ENCODE measurements at places on chromosomes 16 and 17. TPM values are rescaled to one million over a fixed set of nuclear protein-coding genes. Genes with fewer than 3 reads are reported as not detected.

DNA sequence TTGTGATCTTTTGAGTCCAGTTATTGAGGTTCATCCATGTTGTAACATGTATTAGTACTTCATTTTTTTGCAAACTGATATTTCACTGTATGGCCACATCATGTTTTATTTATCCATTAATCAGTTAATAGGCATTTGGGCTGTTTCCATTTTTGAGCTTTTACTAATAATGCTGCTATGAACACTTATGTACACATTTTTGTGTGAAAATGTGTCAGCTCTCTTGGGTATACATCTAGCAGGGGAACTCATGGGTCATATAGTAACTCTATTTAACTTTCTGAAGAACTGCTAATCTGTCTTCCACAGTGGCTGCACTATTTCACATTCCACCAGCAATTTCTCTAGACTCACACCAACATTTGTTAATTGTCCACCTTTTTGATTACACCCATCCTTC is 82.0 kb downstream of the GLG1 start:
- DNase-seq: no peak

- peak; percentile 97 for DNase-seq
These were observed 13.2 kb downstream of the ATP5PD start for GRCh38 chr17:75033346-75034235.

DNA sequence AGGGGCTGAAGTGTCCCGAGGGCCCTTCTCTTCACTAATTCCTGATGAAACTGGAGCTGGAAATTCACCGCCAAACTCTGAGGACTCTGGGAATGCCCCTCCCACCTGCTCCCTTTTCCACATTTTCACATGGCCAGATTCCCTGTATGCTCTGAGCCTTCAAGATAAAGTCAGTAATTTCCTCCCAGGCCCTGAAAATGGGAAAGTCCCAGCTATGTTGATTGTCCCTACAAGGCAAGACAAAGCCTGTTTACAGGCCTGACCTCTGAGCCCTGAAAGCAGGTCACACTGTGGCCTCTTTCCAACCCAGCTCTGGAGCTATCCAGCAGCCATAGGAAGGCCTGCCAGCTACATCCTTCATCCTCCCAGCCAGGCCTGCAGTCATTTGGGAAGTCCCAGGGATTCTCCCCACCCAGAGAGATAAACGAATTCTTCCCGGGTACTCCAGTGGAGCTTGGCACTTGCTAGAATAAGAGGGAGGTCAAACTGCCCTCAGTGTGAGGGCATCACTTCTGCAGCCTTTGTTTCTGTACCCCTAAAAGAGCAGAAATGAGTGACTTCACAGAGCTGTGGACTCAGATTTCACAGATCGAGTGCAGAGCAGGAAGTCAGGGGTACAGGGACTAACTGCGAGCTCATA is 19.6 kb upstream of the CCL2 start:
- DNase-seq: peak; percentile 88

The ABCA6 gene
- 49.4 TPM for total RNA-seq

DNA sequence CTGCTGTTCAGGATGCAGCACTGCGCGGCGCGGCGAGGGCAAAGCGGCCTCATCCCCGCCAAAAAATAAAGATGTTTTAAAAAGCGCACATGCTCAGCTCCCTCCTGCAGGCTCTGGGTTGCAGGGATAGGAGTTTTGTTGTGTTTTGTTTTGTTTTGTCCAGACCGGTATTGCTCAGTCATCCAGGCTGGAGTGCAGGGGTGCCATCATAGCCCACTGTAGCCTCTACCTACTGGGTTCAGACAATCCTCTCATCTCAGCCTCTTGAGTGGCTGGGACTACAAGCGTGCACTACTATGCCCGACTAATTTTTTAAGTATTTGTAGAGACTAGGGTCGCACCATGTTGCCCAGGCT is 636 bp downstream of the WWOX start:
- no peak for DNase-seq

The BCAR1 gene
- 104 TPM for total RNA-seq

DNA sequence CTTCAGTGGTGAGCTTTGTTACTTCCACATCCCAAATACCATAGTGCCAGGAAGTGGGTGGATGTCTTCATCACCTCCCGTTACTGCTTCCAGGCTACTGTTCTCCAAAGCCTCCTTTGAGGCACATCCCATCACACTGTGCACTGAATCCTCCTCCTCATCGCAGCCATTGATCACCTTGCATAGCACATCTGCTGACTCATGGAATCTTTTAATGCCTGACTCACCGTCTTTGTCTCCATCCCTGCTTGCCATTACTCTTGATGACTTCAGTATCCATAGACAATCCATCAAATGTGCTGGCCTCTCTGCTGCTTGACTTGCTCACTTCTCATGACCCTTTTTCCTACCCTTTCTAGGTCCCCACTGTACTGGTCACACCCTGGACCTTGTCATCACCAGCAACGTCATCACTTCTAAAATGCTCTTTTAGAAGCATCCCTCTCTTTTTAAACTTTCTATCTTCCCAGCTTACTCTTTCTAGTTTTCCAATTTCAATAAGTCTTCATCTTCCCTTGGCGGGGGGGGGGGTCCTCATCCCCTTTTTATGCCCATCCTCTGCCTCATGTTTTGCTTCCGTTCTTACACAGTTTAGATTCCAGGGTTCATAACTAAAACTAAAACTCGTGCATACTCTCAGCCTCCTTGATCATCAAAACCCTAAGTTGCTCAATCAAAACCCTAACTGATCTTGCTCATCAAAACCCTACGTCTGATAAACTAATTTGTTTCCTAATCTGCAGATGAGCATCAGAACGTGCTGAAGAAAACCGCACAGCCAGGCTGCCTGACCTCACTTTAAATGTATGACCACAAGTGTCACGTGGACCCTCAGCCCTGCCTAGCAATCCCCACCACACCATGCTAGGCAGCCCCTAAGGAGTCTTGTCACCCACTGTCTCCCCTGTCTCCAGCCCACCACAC is 289.7 kb upstream of the ZFHX3 start:
- DNase-seq: no peak

The EVI2A gene
- 11.2 TPM for total RNA-seq

The TNS4 gene
- total RNA-seq: 0.38 TPM

GRCh38 chr16:66081775-66082366 is 284.6 kb upstream of the CDH5 start:
- DNase-seq: no peak

- peak; percentile 95 for DNase-seq
These were observed 13.4 kb downstream of the MFSD6L start for GRCh38 chr17:8785547-8786413.

- DNase-seq: no peak
These were observed 67.2 kb upstream of the CIBAR2 start for GRCh38 chr16:85179344-85180046.

The CCDC200 gene
- total RNA-seq: not detected

GRCh38 chr17:81267390-81268067 is 27.6 kb downstream of the SLC38A10 start:
- no peak for DNase-seq

- DNase-seq: peak; percentile 96
These were observed at the start of gene EZH1 for GRCh38 chr17:42744806-42745617. Gene EZH1, minus strand, starts transcription at chr17:42745040. Its CDS starts 16,099 bp downstream, at chr17:42728941.

The MYH13 gene
- total RNA-seq: not detected

- no peak for DNase-seq
These were observed 27.7 kb upstream of the MYOCD start for GRCh38 chr17:12637745-12638651.

GRCh38 chr17:32713081-32713480 is 163.8 kb downstream of the MYO1D start:
- DNase-seq: no peak
